ENCODE measurements at places on chromosomes 11 and 22.
A peak's percentile ranks its signal among the peaks of the same experiment; 100 is the strongest.

DNA sequence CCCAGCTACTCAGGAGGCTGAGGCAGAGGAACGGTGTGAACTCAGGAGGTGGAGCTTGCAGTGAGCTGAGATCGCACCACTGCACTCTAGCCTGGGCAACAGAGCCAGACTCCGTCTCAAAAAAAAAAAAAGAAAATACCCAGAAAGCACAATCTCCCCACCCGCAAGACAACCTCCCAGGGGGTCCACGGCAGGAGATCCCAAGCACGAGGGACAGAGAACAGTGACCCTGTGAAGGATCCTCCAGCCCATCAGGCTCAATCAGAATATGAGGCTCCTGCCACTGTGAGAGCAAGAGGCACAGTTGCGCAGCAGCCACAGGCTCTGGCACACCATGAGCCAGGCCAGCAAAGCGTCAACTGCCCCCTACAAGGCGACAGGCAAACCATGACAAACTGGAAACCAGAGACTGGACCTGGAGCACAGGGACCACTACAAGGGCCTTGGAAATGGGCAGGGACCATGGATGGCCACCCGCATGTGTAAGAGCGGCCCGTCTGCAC lies 164.8 kb upstream of the GRK3 start:
- no peak for DNase-seq

GRCh38 chr11:23569134-23569533 lies 708.9 kb upstream of the CCDC179 start:
- DNase-seq: no peak

GRCh38 chr22:28773461-28773867 lies 969 bp downstream of the CCDC117 start:
- no peak for DNase-seq

GRCh38 chr11:133081020-133081419 lies 451.3 kb downstream of the OPCML start:
- DNase-seq: no peak

DNA sequence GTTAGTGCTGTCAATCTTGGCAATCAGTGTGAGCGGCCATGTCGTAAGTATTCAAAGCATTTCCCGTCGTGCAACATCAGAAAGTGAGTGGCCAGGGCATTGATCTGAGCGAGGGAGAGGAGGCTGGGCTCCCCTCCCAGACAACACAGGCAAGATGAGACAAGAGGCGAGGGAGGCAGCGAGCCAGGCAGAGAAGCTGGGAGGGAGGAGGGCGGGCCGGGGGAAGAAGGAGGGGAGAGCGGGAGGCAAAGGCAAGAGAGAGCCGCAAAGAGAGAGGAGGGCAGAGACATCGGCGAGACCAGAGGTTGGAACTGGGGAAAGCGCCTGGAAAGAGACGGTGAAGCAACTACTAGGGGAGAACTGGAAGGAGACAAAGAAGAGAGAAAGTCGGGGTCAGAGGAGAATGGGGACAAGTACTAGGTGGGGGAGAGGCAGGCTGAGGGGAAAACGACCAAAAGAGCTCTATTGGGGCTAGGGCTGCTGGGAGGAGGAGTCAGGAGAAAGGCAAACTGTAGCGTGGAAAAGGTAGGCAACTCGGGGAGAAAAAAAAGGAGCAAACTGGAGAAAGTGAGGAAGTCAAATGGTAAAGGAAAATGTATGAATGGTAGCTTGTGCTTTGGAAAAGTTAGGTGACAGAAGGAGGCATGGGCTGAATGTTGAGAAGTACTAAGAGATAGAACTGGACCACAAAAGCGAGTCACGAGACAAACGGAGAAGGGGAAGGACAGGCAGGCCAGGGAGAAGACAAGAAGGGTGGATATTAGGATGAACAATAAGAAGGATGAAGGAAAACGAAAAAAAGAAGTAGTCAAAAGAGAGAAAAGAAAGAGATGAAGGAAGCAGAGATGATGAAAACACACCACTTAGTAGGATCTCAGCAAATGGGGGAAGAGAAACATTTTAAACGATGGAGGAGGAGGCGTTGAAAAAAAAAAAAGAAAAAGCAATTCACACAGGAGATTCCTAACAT lies 130.5 kb upstream of the C11orf58 start:
- no peak for DNase-seq

DNA sequence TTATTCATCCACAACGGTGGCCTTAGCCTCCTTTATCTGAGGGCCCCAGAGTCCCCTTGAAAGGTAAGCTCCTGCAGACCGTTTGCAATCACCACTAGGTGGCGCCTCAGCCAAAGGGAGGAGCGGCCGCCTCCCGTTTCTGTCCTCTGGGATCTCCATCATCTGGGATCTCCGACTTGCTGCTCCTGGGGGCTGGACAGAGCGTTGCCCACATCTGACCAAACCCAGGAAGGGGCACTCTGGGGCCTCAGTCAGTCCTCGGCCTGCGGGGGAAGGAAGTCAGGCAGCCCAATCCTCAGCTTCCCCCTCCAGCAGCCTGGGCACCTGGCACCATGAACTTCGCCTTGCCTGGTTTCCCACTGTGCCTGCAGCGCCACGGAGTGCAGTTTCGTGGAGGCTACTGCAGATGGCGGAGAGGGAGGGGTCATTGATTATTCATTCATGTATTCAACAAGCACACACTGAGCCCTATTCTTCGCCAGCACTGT lies 23.5 kb downstream of the TP53I11 start:
- DNase-seq: peak; percentile 91

DNA sequence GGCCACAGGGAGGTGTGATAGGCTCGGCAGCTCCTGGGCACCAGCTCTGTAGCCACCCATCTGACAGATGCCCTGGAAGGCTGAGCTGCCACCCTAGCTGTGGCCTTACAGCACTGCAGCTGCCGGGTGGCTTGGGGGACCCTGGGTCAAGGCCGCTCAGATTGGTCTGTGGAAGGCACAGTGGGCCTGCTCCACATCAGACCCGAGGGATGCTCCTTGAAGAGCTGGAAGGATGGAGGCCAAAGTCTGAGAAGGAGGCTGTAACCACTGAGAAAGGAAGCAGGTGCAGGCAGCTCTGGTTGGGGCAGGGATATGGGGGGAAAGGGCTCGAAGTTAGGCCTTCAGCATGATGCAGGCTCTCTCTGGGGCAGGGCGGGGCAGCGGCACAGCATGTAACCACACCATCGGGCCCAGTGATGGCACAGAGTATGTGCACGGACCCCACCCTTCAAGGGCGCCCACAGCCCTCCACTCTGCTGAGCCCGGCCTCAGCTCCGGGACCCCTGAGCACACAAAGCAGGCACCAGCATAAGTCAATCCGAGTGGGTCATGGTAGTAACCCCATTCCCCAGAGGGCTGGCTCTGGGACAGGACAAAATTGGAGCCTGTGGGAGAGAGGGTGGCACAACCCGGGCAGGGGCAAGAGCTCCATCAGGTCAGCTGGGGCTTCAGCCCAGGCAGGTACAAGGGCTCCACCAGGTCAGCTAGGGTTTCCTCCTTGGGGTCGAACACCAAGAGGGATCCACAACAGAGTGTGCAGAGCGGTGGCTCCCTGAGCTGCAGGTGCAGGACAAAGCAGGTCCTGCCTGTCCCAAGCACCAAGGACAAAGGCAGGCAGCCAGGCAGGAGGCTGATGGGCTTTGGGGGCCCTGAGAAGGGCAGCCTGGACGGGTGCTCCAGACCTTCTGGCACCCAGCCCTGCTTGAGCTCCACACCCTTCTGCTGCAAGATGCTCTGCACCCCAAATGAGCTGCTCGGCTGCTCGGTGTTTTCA lies 1511.1 kb downstream of the BRD1 start:
- DNase-seq: no peak

DNA sequence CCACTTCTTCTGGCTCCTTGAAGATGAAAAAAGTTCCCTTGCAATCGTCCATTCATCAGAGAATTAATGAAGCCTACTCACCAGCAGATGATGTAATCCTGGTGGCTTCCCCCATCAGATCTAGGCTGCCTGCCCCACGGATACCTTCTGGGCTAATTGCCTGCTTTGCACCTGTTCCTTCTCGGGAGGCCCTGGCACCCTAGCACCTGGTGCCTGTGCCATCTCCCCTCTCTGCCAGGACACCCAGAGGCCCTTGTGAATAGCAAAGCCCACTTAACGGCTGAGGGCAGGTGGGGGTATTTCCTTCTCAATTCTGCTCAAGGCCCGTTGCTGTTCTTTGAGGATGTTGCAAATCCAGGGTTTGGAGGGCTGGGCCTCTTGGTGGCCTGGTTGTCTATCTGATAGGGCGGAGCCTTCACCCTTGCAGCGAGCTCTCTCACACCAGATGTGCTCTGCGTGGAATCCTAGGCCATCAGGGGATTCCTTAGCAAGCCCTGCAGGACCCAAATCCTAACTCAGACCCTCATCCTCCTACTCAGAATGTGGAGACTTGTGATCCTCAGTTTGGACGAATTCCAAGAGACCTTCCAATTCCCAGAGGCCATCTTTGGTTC lies at the start of gene LMO2:
Gene LMO2, minus strand, starts transcription at position 363 of the 614 bp plus-strand sequence. CDS start 22,360 bp downstream, outside the sequence.
- no peak for DNase-seq

Data from osteocyte (in vitro differentiated cells).